ENCODE measurements at places on chromosomes 4 and X.

GRCh38 chr4:172683021-172683420 is 485.6 kb upstream of the GALNT7 start:
- no peak for DNase-seq

- no peak for DNase-seq
Observed at GRCh38 chr4:123553279-123553678, 156.7 kb downstream of the SPRY1 start.

- no peak for DNase-seq
Observed at GRCh38 chr4:102608190-102608589, 107.0 kb downstream of the NFKB1 start.

GRCh38 chr4:17497890-17498523 is 13.9 kb downstream of the QDPR start:
- no peak for DNase-seq

DNA sequence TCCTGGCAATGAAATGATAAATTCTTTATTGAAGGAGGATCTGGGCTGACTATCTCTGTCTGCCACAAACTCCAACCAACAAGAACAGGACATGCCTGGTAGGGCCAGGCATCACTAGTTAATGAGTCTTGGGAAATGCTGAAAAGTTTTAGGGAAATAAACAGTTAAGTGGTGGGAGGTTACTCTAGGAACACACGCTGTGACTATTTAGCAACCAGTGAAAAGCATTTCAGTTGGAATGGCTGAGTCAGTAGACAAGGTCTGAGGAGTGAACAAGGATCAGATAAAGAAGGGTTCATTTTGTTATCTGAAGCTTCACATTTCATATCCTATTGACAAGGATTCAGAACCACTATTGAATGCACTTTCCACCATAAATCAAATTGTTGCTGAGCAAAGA is 394.9 kb upstream of the BOD1L1 start:
- no peak for DNase-seq

GRCh38 chrX:470686-471085 is 84.0 kb upstream of the PPP2R3B start:
- DNase-seq, result no peak

DNA sequence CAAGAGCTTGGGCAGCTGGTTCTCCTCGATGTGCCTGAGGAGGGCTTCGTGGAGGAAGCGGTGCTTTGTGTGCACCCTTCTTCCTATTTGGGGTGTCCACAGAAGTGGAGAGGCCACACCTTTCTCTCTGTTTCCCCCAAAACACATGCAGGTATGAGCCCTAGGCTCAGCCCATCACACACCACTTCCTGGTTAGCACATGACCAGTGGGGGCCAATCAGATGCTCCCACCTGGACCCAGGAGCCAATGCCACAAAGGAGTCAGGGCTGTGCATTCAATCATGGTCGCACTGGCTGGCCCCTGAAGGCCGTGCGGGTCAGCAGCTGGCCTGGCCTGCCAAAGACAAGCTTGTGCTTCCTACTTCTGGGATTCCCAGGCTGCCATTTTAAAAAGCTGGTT is 51.4 kb downstream of the PPP2R2C start:
- no peak for DNase-seq

DNA sequence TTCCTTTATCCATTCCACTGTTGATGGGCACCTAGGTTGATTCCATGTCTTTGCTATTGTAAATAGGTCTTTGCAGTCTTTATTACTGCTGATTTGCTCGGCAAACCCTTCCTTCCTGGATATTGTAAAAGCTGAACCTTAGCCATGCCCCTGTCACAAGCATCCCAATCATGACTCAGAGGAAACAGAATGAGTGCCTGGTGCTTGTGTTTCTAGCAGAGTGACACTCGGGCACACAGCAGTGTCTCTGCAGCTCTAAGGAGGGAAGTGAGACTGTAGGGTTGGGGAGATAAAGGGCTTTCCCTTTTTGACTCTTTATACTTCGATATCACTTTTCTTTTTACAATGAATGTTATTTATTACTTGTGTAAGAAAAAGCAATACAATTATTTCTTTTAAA is 83.3 kb downstream of the AKAP4 start:
- no peak for DNase-seq

DNA sequence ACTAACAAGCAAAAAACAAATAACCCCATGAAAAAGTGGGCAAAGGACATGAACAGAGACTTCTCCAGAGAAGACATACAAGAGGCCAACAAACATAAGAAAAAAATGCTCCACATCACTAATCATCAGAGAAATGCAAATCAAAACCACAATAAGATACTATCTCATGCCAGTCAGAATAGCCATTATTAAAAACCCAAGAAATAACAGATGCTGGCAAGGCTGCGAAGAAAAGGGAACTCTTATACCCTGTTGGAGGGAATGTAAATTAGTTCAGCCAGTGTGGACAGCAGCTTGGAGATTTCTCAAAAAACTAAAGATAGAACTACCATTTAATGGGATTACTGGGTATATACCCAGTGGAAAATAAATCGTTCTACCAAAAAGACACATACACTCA is 79.6 kb downstream of the MAPK10 start:
- DNase-seq, result no peak

GRCh38 chrX:102985192-102985591 is 48.1 kb downstream of the RAB40AL start:
- DNase-seq, result no peak

GRCh38 chrX:155997436-155997835 is at the start of gene IL9R:
Gene IL9R, plus strand, starts transcription at chrX:155997696. Its CDS starts 64 bp downstream, at chrX:155997760.
- DNase-seq, result no peak

GRCh38 chr4:36979533-36979932 is 265.0 kb upstream of the NWD2 start:
- DNase-seq, result no peak

GRCh38 chr4:61202638-61203435 is 2.7 kb downstream of the ADGRL3 start:
- DNase-seq, result no peak

DNA sequence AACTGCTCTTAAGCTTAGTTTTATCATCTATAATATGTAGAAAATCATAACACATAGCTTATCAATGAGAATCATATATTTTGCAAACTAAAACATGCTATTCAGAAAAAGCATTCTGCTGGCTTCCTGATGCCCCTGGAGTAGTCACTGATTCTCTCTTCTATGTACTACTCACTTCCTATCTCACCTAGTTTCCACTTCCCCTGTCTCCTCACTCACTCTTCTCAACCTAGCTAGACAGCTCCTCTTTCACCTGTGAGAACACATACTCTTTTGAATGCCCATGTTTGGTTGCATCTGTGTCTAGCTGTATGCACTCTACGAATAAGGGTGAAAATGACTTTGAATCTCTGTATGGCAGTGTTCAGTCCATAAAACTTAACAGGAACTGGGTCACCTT is 9.3 kb downstream of the TMEM144 start:
- DNase-seq, result no peak

Data from NCI-H1436 treated with DMSO at 0.1 percent for 48 hours (cell line).